ENCODE measurements at places on chromosomes 5 and 9.

- DNase-seq, result no peak
Measured at GRCh38 chr9:86700629-86701028, 246.7 kb downstream of the GAS1 start.

DNA sequence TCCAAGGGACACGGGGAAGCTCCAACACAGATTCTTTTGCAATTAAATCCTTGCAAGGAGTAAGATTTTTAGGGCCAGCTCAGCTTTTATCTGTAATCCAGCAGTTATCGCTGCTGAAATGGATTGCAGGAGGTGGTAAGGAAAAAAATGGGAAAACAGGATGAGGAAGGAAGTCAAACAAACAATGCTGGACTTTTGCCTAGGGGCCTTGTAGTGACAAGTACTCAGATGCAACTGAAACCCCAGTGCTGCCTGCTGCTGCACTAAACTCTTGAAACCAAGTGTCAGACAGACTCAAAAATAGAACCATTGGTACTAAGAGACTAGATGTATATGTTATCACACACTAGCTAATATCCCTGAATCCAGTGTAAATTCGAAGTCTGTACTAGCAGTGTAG is 309.2 kb downstream of the CTNND2 start:
- peak; percentile 22 for DNase-seq

- DNase-seq, result no peak
Measured at GRCh38 chr9:2027543-2028160, 12.5 kb downstream of the SMARCA2 start.

DNA sequence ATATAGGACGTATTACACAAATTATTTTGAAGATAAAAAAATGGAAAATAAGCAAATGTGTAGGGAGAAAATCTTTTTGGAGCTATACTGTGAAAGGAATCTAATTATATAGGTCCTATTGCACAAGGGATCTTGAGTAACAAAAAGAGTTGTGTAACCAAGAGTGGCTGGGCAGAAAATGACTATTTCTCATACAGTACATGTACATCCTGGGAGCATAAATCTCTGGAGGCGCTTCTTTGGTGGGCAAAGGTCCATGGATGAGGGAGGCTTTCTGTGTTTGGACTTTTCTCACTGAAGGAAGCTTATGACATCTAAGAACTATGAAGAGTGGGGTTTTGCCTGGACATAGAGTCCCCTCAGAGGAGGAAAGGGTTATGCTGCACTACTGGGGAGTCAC is 29.8 kb downstream of the ANKS6 start:
- no peak for DNase-seq

- no peak for DNase-seq
Measured at GRCh38 chr9:34035656-34036055, 13.0 kb downstream of the UBAP2 start.

DNA sequence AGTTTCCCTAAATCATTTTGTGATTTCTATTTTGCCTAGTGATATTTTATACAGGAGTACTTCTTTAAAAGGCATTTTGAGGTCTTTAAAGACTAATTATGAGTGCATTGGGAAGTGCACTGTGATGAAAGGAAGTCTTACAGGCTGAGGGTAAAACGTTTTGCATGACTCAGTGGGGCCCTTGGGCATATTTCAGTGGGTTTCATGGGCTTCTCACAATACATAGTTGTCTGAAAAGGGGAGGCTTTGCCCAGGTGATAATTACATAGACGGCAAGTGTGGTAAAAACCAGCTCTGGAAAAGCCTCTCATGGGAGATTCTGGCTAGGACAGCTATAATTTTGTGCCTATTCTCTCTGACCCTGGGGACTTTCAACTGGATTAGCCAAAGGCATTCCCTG is 387.2 kb downstream of the ARHGEF28 start:
- DNase-seq, result no peak

- DNase-seq, result no peak
Measured at GRCh38 chr5:123438902-123439301, 15.7 kb upstream of the CEP120 start.

DNA sequence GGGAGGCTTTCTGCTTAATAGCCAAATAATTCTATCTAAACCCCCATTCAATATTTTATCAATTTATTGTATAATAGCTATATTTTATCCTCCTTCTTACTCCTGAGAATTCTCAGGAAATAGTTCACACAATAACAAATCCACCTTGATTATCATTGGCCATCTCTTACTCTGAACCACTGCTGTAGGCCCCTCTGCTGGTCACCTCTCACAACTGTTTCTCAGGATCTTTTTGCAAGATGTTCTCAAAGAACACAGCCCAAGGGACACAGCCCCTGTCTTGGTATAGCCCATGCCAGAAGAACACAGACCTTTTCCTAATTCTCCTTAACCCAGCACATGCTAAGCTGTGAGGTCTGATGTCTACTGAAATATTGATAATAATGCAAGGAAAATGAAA is 74.9 kb upstream of the HTR4 start:
- no peak for DNase-seq

- peak; percentile 38 for DNase-seq
Measured at GRCh38 chr9:26756881-26757280, 135.7 kb downstream of the CAAP1 start.

- DNase-seq, result no peak
Measured at GRCh38 chr5:145237843-145238242, 597.3 kb downstream of the PRELID2 start.
